Osteoblast (primary cell): ENCODE measurements at places on chromosomes 3 and 15. TPM values are rescaled to one million over a fixed set of nuclear protein-coding genes. Genes with fewer than 3 reads are reported as not detected.

WNT7A gene
- total RNA-seq: not detected in 2 replicates

SH3GL3 gene
- total RNA-seq: 0.29 and 0.72 TPM in 2 replicates

U2SURP gene
- total RNA-seq: 85.0 and 85.5 TPM in 2 replicates

CLPX gene
- total RNA-seq: 39.5 and 46.7 TPM in 2 replicates

CFAP100 gene
- not detected in 2 replicates for total RNA-seq

MYNN gene
- total RNA-seq: 22.1 and 26.8 TPM in 2 replicates

ISLR2 gene
- under 0.01 TPM in 1 of 2 replicates, not detected in the other for total RNA-seq

CTXN2 gene
- not detected in 2 replicates for total RNA-seq

SERPINI2 gene
- total RNA-seq: not detected in 2 replicates
